GM12892 (cell line): ENCODE measurements at places on chromosomes 1 and 21.

DNA sequence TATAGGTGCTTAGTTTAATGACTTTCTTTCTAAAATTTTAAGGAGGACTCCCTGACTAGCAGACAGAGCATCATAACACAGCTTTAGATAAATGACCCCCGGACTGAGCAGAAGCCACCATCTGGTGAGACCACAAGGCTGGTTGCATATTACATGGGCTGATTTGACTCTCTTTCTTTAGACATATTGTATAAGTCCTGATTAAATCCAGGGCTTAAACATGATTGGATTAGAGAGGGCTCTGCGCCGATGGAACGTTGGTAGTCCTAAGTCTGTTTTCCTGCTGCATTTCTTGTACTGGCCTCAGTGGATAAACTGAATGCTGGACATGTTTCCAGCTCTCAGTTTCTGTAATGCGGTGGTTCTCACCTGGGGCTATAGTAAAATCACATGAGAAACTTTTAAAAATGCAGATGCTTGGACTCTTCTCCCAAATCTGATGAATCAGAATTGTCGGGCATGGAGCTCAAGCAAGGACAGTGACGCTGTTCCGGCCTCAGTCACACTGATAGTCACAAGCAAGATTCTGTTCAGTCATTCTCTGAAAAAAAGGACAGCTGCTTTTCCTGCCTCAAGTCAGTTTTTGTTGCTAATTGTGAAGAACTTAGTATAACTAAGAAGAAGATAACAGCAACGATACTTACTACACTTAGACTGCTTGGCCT lies 16.6 kb downstream of the DDI2 start:
- DNase-seq = no peak

GRCh38 chr1:234614081-234614489 lies 4.1 kb upstream of the IRF2BP2 start:
- no peak for DNase-seq

DNA sequence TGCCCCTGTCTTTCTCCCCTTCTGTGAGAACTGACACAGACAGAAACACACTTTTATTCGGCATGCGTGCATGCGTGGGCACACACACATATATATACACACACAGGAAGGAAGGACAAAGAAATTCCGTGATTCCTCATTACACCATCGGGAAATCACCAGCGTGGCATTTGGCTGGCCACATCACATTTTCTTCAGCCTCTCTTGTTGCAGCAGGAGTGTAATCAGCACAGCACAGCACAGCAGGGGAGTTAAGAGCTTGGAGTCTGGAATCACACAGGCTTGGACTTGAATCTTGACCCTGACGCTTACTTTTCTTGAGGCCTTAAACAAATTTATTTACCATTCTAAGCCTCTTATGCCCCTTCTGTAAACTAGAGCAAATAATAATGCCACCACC lies 45.3 kb upstream of the EPHA8 start:
- no peak for DNase-seq

DNA sequence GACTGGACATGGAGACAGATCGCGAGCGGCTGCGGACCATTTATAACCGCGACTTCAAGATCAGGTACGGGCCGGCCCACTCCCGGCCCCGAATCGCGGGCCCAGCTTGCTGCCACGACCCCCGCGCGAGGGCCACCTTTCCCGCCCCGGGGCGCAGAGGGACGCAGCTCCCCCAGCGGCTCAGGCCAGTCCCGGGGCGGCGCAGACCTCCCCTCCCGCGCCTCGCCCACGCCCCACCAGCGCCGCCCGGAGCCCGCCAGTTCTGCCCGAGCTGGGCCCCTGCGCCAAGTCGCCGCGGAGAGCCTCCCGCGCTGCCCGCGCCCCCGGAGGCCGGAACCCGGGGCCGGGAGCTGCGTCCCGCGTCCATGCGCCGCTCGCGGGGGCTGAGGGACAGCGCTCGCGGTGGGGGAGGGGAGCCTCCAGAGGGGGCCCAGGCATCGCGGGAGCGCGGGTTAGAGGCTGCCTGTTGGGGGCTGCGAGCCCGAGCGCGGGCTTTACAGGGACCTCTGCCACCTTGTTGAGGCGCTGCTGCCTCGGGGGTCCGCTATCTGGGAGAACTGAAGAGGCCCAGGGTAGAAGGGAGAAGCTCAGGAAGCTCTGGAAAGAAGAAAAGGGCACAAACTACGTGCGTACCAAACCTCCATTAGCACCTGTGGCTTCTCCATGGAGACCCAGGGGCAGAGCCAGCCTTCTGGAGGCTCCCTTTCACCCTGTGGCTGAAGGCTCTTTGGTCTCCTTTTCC lies 698 bp downstream of the MOV10 start:
- DNase-seq = peak; percentile 45

GRCh38 chr1:55359611-55360010 lies 144.4 kb upstream of the USP24 start:
- DNase-seq = no peak

DNA sequence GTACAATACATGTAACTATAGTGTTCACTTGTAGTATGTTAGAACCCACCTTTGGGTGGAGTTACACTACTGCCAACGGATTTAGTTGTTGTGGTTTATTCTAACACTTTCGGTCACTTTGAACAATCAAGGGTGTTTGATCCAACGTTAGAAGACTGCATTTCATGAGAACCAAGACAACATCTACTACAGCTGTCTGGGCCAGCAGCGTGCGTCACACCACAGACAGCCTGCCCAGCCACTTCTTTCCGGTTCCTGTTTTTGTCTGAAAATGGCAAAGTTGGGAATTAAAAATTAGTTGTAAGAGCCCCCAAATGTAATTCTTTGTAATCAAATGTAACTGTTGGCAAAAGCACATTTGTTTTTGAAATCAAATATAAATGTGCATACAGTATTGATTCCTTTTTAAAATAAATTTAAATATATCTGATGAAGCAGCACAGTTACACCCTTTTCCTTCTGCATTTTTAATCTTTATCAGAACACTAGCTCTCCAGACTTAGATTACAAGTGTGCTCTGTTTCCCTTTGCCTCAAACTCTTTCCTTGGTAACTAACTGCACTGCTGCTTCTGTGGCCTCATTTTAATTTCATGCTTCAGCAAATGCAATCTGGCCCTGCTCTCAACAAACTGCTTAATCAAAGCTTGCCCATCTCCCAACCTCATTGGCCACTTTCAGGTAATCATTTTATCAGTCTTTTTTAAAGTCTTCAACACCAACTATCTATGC lies 86.6 kb upstream of the DPH5 start:
- DNase-seq = no peak

- DNase-seq = no peak
Measured at GRCh38 chr1:11044849-11045427, 2.1 kb downstream of the MASP2 start.

- no peak for DNase-seq
Measured at GRCh38 chr1:43047135-43047534, 88.5 kb upstream of the SLC2A1 start.

- DNase-seq = no peak
Measured at GRCh38 chr1:56897150-56898004, 42.8 kb downstream of the C8A start.

DNA sequence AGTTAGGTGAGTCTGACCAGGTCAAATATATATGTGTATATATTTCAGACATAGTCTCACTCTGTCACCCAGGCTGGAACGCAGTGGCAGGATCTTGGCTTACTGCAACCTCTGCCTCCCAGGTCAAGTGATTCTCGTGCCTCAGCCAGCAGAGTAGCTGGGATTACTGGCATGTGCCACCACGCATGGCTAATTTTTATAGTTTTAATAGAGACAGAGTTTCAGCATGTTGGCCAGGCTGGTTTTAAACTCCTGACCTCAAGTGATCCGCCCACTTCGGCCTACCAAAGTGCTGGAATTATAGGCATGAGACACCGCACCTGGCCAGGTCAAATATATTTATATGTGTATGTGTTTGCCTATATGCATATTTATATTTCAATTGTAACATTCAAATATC lies 581.5 kb upstream of the B3GALT2 start:
- no peak for DNase-seq

- DNase-seq = no peak
Measured at GRCh38 chr1:66519992-66520391, 14.0 kb upstream of the SGIP1 start.

DNA sequence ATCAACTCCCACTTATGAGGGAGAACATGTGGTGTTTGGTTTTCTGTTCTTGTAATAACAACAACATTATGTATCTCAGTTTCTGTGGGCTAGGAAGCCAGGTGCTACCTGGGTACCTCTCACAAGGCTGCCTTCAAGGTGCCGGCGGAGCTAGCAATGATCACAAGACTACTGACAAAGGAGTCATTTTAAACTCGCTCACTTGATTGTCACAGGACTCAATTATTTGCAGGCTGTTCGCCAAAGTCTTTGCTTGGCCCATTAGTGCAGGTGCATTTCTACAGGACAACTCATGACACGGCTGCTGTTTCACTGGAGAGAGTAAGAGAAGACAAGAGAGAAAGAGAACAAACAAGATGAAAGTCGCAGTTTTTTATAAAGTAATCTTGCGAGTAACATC lies 1237.4 kb upstream of the TMPRSS15 start:
- DNase-seq = no peak

GRCh38 chr1:30750731-30751291 lies 6.8 kb downstream of the LAPTM5 start:
- DNase-seq = no peak

GRCh38 chr1:185645162-185645640 lies 89.0 kb upstream of the HMCN1 start:
- DNase-seq = no peak

GRCh38 chr21:35366394-35367080 lies 317.4 kb upstream of the RUNX1 start:
- DNase-seq = no peak

DNA sequence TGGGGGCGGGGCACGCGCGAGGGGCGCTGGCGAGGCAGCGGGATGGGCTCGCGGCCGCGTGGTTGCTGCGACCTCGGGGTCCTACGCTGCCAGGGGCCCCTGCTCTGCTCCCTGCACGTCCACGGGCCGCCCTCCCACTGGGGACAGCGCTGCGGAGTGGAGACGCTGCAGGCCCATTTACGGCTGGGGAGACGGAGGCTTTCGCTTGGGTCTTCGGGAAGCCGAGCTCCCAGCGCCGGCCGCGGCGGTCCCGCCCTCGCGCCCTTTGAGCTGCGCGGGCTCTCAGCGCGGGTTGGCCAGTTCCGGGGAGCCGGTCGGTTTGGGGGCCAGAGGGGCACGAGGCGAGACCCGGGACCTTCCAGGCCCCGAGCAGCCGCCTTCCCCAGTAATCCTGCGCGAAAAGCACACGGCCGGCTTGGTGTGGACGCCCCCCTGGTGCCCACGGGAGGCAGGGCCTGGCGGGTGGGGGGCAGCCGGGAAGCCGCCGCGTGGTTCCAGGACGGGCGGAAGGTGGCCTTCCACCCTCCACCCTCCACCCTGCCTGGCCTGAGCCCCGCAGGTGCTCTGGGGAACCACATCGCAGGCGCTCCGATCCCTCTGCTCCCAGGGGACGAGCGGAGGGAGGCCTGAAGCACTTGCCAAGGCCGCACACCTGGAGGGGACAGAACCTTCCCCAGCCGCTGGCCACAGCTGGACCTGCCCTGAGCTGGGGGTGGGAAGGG lies 570 bp upstream of the PEX10 start:
- peak; percentile 73 for DNase-seq

DNA sequence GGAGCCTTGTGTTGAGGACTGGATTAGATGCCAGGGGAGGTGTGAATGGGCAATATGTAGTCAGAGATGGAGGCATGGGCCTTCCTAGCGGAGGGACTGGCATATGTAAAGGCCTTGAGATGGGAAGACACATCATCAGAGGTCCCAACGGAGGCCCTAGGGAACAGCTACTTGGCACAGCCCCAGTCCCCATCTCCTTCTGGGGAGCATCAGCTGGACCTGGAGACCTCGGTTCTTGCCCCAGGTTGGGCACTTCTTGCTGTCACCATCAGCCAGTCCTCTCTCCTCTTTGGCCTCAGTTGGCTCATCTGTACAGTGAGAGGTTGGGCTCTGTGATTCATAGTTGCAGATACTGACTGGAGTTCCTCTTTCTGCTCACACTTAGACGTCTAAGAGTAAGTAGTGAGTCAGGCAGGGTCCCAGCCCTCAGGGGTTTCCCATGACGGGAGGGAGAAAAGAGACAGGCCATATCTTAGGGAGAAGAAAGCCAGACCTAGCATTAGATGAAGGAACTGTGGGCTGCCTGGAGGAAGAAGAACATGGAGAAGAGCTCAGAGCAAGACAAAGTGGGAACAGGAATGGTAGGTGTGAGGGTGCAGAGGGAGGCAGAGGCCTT lies 3.4 kb upstream of the MARCKSL1 start:
- DNase-seq = no peak

DNA sequence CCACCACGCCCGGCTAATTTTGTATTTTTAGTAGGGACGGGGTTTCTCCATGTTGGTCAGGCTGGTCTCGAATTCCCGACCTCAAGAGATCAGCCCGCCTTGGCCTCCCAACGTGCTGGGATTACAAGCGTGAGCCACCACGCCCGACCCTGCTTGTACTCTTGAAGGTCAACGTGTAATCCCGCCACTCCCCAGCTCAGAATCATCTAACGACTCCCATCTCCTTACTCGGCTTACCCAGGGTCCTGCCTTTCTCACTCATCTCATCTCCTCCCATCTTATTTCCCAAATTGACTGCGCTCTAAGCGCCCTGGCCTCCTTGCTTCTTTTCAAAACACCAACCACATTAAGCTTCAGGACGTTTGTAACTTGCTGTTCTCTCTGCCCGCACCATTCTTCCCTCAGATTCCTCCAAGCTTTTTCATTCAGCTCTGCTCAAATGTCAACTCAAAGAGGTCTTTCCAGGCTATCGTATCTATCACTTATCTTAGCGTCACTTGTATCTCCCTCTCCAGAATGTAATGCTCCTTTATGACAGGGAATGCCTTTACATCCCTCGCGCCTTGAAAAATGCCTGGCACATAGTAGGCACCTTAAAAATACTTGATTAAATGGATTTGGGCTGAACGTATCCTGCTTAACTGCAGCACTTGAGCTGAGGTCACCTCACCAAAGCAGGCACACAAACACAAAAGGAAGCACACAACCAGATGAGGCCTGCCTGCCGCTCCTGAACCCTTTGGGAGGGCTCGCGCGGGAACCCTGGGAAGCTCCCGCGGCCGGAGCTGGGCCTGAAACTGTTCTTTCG lies 1.4 kb upstream of the USP1 start:
- no peak for DNase-seq

DNA sequence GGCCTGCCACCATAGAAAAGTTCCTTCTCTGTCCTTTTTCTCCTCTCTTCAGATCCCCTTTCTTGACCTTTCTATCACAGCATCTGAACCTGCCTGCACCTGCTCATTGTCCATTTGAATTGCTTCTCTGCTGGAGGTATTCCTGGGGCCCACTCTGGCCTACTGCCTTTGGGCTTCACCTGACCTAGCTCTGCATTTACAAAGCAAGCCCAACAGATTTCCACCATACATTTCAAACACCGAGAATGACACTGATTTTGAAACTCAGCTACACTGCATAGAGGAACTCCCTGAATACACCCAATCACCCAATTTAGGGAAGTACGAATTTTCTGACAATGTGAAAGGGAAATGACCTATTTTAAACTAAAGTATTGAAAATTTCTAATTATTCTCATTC lies 284.5 kb upstream of the USP25 start:
- no peak for DNase-seq

GRCh38 chr1:155033524-155033923 lies at the start of the genes DCST1 and DCST2:
DCST1 (plus strand) TSS chr1:155033824; CDS start chr1:155034037, 213 bp downstream.
DCST2 (minus strand) TSS chr1:155033781; CDS start chr1:155033701, 80 bp downstream.
- no peak for DNase-seq

- DNase-seq = no peak
Measured at GRCh38 chr1:51325878-51326755, 4.2 kb downstream of the TTC39A start.
